Putamen (tissue), 1 donor: ENCODE measurements at places on chromosomes 2 and 18.

GRCh38 chr18:42623935-42624334 lies 491.6 kb downstream of the RIT2 start:
- DNase-seq = no peak

DNA sequence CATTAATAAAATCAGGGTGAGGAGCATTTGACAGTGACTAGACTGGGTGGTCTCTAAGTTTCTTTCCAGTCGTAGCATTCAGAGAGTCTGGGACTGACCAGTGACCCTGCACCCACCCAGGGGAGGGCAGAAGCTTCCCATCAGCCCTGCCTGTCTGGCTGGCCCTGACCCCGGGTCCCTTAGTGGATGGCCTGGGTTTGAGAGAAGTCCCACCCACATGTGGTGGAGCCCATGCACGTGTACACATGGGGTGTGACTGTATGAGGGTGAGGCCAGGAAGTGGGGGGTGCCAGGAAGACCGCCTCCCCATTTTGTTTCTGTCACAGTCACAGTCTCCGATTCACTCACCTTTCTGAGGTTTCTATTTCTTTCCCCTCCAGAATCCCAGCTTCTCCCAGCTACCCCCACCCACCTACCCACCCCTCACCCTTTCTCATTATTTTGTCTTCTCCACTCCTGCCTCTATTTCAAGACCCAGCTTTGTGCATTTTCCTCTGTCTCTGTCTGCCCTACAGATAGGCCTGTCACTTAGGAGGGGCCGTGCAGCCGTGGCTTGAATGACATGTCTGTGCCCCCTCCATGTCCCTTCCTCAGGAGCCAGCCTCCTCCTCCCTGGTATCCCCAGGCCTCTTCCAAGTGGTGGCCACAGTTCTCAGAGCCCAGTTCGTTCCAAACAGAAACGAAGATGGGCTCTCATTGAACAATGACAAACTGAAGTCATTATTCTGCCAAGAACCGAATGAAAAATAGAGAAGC lies 13.6 kb downstream of the CIB4 start:
- DNase-seq = no peak

DNA sequence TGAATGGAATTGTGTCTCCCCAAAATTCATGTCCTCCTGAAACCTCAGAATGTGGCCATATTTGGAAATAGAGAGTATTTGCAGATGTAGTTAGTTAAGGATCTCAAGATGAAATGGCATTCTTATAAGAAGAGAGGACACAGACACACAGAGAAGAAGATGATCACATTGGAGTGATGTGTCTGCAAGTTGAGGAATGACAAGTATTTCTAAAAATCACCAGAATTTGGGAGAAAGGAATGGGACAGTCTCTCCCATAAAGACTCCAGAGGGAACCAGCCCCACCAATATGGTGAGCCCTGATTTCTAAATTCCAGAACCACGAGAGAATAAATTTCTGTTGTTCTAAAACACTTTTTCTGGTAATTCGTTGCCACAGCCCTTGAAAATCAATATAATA lies 166.3 kb downstream of the C1D start:
- DNase-seq = no peak

GRCh38 chr2:138012968-138013367 lies 48.7 kb downstream of the HNMT start:
- no peak for DNase-seq

GRCh38 chr2:51673628-51674027 lies 641.7 kb upstream of the NRXN1 start:
- DNase-seq = no peak

- no peak for DNase-seq
Observed at GRCh38 chr18:46518438-46518837, 138.6 kb downstream of the LOXHD1 start.

GRCh38 chr18:48393170-48393569 lies 16.0 kb downstream of the ZBTB7C start:
- no peak for DNase-seq

- no peak for DNase-seq
Observed at GRCh38 chr18:71068338-71068737, 779.5 kb downstream of the SOCS6 start.

DNA sequence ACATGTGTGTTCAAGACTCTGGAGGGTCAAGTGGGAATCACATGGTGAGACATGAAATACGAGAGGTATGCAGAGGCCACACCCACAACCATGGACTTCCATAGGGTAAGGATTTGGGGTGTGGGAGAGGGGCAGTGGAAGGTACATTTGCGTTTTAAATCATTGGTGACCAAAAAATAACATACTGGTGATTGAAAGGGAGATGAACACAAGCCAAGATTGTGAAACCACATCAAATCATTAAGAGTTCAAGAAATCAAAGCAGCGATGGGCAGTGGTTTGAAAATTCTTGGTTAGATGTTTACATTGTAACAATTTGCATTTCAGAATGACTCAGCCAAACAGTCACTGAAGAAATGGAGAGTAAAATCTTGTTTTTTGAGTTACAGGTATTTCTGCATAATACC lies 1.9 kb upstream of the CABYR start:
- no peak for DNase-seq

DNA sequence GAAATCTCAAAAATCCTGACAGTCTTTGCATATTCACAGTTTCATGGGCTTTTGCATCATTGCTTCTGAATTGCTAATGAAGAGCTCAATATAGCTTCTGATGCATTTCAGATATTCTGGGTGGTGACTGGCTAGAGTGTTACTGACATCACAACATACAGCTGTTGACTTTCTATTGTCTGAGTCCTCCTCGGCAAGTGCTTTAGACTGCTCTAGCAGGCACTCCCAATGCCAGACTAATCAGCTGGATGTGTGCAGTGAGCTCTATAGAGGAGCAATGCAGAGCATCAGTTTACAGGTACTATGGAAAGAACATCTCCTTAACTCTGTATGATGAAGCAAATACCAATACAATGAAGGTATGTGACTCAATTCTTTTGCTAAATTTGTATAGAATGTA lies 54.9 kb downstream of the R3HDM1 start:
- DNase-seq = no peak

DNA sequence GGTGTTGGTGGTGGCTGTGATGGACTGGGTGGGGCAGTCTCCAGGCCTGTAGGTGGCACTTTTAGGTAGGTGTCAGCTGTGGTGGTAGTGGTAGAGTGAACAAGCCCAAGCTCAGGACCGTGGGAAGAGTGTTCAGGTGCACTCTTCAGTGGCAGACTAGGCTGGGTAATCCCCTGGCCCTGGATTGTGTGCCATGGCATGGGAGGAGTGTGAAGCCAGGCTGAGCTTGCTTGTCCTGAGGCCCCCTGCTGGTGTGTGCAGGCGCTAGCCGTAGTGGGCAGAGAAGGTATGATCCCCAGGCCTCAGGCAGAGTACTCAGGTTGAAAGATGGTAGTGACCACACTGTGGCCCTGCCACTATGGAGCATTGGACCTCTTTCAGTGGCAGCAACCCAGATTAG lies 850.3 kb downstream of the DSC3 start:
- no peak for DNase-seq

GRCh38 chr2:116696223-116696622 lies 1118.3 kb upstream of the DDX18 start:
- DNase-seq = no peak

DNA sequence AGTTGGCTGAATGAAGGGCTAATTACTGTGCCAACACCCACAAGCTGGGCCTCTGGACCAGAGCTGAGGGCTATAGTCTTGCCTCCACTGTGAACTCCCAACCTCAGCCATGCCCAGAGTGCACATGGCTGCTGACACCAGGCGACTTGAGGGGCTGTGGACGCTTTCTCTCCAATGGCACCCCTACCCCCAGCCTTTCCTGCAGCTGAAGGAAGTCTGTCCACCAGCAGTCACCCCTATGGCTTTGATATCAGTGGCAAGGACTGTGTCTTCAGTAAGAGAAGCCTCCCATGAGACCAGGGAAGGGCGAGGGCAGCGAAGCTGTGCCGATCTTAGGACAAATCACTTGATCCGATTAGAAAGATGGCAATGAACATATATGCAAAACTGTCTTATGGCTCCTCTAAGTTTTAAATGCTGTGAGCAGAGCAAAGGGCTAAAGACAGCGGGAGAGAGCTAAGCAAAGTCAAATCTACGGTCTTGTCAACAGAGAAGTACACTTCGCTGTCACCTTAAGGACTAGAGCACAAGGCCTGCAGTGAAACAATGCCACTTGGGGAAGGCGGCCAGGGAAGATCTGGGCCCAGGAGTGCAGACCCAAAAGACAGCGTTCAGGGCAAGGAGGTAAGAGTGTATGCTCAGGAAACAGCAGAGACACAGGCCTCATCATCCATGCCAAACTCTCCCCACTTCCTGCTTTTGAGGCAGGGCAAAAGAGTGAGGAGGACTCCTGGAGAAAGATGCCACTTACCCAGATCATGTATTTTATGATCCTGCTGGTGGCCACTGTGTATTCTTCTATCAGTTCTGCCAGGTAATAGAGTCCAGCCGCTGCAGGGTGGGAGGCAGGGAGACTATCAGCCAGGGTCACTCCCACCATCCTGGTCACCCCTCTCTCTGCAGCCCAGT lies 1.5 kb downstream of the TEX261 start:
- DNase-seq = no peak

GRCh38 chr2:226216575-226216974 lies 583.0 kb downstream of the IRS1 start:
- no peak for DNase-seq

DNA sequence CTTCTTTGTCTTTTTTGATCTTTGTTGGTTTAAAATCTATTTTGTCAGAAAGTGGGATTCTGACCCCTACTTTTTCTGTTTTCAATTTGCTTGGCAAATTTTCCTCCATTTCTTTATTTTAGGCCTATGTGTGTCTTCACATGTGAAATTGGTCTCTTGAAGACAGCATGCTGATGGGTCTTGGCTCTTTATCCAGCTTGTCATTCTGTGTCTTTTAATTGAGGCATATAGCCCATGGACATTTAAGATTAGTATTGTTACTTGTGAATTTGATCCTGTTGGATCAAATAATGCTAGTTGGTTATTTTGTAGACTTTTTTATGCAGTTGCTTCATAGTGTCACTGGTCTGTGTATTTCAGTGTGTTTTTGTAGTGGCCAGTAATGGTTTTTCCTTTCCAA lies 26.3 kb upstream of the DSG1 start:
- no peak for DNase-seq

- DNase-seq = no peak
Observed at GRCh38 chr18:42437646-42438045, 482.6 kb downstream of the PIK3C3 start.

DNA sequence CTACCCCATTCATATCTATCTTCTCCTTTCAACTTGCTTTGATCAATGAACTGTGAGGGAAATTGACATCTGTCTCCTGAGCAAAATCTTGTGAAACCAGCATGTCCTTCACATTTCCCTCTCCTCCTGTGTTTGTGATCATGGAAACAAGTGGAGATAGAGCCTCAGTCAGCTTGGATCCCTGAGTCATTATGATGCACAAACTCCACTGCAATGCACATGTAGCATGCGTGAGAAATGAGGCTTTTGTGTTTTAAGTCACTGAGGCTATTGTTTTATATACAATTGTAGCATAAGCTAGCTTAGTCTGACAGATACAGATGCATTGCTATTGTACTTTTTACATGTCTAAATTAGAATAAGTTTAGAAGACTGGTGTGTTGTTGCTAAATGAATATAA lies 85.2 kb upstream of the HNMT start:
- DNase-seq = no peak

GRCh38 chr2:241892299-241893137 lies 23.0 kb downstream of the RTP5 start:
- no peak for DNase-seq

DNA sequence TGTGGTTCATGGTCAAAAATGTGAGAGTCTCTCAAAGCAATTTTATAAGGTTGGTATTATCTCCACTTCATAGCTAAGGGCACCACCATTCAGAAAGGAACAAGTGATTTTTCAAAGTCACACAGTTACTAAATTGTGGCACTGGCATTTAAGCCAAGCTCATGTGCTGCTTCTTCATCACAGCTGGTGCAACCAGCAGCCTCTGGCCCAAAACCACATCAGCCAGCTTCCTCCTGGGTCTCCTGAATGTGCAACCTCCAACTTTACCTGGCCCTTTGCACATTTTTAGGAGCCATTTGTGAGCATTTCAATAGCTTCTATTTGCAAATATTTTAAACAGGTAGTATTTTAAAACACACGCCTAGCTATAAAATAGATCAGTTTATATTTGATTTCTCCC lies 293.7 kb downstream of the BCL11A start:
- no peak for DNase-seq

DNA sequence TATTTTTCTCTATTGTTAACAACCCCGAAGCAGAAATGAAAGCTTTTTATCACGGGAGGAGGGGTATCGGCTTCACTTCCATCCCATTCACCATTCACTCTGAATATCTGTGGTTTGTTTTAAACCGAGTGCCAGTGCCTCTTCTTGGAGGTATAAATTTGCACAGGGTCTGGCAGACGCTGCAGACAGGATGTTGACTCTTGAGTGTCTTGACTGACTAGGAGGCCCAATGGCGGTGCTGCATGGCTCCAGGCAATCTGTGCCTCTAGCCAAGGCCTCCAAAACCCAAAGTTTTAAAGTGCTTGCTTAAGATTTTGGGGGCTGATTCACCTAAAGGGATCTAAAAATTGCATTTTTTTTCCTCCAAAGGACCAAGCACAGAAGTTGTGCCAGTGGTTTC lies 183.8 kb downstream of the LTBP1 start:
- no peak for DNase-seq

- peak; percentile 67 for DNase-seq
Observed at GRCh38 chr2:134258684-134259388, 5.0 kb downstream of the MGAT5 start.

GRCh38 chr2:160096409-160096808 lies 34.0 kb upstream of the PLA2R1 start:
- DNase-seq = no peak

DNA sequence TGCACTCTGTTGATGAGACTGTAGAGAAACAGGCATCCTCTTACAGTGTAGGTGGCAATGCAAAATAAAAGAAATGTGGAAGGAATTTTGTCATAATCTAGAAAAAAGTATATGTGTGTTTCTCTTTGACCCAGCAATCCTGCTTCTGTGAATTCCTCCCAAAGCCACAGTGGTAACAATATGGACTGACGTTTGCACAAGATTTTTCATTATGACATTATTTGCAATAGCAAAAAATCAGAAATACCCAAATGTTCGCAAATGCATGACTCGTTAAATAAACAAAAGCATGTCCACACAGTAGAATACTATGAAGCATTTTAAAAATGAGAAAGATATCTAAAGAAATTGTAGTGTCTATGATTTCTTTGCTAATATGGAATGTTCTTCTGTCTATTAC lies 255.2 kb upstream of the NRP2 start:
- no peak for DNase-seq

DNA sequence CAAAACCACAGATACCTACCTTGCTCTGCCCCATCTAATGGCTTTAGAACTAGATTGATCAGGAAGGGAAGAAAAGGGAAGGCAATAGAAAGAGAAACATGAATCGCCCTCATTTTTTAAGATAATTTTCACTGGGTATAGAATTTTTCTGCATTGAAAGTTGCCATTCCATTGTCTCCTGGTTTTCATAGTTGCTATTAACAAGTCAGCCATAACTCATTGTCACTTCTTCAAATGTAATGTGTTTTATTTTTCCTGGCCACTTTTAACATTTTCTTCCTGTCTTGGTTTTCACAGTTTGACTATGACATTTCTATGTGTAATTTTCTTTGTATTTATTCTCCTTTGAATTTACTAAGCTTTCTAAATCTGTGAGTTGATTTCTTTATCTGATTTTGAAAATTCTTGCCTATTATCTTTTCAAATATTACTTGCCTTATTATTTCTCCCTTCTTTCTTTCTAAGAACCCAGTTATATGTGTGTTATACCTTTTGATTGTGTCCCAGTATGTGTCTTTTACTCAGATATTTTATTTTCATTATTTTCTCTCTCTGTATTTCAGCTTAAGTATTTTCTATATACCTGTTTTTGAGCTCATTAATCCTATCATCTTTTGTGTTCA lies 85.5 kb upstream of the GLI2 start:
- DNase-seq = no peak

GRCh38 chr2:176873403-176873802 lies 339.2 kb upstream of the HNRNPA3 start:
- no peak for DNase-seq
